ENCODE measurements at places on chromosomes 7 and 10.

DNA sequence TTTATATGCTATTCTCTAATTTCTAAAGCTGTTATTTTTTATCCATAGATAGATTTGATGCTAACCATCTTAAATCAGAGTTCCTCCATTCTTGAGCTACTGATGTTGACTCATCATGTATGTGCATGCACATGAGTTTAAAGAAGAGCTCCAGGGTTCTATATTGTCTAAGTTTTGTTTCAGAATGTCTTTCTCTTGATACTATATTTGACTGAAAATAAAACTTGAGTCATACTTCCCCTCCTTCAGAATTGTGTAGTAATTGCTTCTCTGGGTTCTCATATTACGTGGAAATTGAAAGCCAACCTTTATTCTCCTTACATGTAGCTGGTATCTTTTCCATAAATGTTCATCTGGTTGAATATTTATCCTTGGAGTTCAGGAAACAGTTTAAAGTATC is 89.4 kb downstream of the LRRTM3 start:
- DNase-seq = no peak

- DNase-seq = no peak
Observed at GRCh38 chr10:12703813-12704212, 297.7 kb downstream of the CCDC3 start.

DNA sequence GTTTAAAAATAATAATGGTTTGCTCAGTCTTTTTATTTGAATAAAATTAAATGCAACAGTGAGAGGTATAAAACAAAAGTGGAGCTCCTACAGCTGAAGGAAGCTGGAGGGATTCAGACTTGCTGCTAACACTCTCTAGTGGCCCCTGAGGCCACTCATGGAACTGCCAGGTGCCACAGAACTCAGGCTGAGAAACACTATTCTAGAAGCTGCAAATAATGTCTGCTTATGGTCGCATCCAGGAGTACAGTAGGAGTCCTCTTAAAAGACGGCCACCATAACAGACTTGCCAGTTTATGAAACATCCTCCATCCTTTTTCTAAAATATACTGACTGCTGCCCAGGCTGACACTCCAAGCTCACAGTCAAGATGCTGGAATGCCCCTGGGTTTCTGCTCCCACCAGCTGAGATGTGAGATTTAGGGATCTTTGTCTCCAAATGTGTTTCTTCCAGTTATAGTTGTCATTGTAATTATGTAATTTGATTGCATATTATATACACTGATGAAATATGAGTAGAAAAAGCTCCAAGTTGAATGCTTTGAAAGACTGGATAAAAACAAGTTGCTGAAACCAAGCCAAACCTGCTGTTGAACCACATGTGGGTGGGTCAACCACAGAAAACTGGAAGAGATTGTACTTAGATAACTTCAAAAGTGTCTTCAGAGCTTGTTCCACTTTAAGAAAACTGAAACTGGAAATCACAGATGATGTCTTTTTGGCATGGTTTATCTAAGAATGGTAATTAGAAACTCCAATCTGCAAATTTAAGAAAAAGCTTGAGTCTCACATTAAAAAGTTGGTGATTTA is 213.7 kb upstream of the AOAH start:
- no peak for DNase-seq

DNA sequence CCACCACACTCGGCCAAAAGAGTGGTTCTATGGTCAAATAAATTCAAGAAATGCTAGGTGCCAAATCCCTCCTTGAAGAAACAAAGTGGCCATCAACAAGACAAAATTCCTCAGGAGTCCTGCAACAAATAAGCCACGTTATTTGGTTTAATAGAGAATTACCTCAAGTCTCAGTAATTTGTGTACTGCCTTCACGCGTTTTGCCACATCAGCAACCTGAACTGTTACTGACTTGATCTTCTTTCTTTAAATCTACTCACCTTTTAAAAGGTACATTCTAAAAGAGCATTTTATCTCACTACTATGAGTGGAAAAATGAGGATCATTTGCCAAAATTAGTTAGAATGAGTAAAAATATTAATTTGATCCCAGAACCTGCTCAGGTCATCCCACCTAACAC is 34.6 kb upstream of the LCOR start:
- no peak for DNase-seq

GRCh38 chr7:151012911-151013347 is 11.4 kb downstream of the ATG9B start:
- DNase-seq = no peak

- no peak for DNase-seq
Observed at GRCh38 chr7:150801242-150801945, 825 bp downstream of the TMEM176A start.

DNA sequence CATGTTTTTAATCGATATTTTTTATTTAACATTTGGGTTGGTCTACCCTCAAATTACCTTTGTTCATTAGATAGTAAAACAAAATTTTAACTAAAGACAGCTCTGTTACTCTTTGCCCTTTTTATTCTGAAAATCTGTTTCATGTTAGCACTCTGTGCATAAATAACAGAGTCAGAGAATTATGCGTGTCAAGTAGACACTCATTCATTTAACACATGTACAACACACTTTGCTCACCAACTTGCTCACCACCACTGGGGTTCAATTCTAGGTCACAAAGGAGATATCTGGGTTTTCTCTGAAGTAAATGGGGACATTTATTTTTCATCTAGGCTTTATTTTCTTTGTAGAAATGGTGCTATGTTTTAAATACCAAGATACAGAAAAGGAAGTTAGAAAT is 457.4 kb upstream of the SEMA3D start:
- DNase-seq = no peak

DNA sequence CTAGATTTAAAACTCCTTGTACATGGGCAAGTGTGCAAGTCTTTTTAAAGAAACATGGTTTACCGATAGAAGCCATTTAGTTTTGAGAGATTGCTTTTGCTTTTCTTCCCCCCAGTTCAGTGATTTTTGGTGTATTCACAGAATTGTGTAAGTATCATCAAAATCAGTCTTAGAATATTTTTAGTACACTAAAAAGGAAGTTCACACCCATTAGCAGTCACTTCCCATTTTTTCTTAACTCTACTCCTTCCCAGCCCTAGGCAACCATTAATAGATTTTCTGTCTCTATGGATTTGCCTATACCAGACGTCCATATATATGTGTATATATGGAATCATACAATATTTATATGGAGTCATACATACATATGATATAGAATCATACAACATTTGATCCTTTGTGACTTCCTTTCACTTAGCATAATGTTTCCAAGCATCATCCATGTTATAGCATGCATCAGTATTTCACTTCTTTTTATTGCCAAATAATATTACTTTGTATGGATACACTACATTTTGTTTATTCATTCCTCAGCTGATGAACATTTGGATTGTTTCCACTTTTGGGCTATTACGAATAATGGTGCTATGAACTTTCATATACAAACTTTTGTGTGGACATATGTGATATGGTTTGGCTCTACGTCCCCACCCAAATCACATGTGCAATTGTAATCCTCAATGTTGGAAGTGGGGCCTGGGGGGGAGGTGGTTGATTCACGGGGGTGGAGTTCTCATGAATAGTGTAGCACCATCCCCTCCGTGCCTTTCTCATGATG is 16.5 kb upstream of the ARL4A start:
- no peak for DNase-seq

DNA sequence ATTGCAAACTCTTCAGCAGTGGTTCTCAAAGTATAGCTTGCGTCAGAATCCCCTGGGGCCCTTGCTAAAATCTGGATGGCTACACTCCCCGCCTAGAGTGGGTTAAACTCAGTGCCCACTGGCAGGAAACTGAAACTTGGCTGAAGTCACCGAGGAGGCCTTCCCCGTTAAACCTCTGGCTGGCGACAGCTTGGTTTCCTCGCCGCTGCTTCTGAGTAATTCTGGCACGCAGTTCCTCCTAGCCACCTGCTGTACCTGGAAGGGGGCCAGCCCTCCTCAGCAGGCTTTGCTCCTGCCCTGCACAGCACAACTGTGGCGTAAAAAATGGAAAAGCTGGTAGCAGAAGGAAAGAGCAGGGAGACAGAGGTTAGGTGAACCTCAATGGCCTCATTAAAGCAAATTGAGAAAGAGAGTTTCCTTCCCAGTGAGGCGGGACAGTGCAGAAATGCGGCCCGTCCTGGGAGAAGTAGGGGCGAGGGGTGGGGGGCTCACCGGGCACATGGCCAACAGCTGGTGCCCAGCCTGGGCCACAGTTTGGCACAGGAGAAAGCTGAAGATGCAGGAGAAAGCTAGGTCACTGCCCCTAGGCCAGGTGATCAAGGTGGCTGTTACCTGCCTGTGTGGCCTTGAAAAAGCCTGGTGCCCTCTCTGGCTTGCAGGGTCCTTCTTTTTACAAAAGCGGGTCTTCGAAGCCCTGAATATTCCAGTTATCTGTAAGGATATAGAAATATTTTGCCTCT is 46.6 kb downstream of the ALOX5 start:
- peak; percentile 87 for DNase-seq

- no peak for DNase-seq
Observed at GRCh38 chr10:33117816-33118215, 159.8 kb upstream of the ITGB1 start.

DNA sequence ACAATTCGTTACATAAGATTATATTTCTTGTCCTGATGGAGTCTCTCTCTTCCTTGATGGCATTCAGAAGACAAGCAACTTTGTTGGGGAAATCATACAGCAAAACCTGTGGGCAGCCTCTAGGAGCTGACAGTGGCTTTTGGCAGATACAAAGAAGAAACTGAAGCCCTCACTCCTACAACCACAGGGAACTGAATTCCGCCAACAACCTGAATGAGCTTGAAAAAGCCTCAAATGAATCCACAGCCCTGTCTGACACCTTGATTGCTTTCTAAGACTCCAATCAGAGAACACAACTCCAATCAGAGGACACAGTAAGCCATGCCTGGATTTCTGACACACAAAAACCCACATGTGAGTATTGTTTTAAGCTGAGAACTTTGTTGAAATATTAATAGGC is 576.8 kb upstream of the LRRTM3 start:
- DNase-seq = no peak

DNA sequence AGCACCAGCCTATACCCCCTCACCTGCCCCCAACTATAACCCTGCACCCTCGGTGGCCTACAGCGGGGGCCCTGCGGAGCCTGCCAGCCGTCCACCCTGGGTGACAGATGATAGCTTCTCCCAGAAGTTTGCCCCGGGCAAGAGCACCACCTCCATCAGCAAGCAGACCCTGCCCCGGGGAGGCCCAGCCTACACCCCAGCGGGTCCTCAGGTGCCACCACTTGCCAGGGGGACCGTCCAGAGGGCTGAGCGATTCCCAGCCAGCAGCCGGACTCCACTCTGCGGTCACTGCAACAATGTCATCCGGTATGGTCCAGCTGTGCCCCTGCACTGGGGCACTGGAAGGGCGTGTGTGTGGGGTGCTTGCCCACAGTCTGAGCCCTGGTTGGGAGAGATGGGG is 40.0 kb upstream of the BMPR1A start:
- DNase-seq = no peak

GRCh38 chr10:71576842-71577241 is 142.7 kb downstream of the C10orf105 start:
- no peak for DNase-seq

- no peak for DNase-seq
Observed at GRCh38 chr10:17588420-17588819, 28.8 kb downstream of the HACD1 start.

- no peak for DNase-seq
Observed at GRCh38 chr7:91169830-91170191, 94.4 kb upstream of the FZD1 start.

DNA sequence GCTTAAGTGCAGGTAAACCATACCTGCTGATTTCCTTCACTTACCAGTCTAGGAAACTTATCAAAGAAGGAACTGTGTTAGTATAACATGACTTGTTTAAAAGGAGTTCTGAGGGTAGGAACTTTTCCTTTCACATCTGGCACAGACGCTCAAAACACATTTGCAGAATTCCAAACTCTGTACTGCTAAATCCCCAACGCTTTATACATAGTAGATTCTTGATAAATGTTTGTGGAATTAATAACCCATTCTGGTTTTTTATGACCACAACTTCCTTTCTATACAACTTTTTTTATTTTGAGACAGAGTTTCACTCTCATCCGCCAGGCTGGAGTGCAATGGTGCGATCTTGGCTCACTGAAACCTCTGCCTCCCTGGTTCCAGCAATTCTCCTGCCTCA is 7.7 kb upstream of the TRUB1 start:
- DNase-seq = no peak

DNA sequence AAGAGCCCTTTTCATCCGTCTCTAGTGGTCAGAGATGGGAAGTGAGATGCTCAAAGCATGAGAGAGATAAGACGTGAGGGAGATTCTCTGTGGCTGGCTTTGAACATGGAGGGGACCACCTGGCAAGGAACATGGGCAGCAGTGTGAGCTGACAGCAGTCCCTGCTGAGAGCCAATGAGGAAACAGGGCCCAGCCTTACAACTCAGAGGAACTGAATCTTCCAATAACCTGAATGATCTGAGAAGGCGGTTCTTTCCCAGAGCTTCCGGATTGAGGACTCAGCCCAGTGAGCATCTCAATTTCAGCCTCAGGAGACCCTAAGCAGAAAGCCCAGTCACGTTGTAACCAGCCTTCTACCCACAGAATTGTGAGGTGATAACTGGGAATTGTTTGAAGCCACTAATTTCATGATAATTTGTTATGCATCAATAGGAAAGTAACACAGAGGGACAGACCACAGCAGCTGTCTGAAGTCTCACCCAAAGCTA is 33.9 kb upstream of the IKZF1 start:
- no peak for DNase-seq

DNA sequence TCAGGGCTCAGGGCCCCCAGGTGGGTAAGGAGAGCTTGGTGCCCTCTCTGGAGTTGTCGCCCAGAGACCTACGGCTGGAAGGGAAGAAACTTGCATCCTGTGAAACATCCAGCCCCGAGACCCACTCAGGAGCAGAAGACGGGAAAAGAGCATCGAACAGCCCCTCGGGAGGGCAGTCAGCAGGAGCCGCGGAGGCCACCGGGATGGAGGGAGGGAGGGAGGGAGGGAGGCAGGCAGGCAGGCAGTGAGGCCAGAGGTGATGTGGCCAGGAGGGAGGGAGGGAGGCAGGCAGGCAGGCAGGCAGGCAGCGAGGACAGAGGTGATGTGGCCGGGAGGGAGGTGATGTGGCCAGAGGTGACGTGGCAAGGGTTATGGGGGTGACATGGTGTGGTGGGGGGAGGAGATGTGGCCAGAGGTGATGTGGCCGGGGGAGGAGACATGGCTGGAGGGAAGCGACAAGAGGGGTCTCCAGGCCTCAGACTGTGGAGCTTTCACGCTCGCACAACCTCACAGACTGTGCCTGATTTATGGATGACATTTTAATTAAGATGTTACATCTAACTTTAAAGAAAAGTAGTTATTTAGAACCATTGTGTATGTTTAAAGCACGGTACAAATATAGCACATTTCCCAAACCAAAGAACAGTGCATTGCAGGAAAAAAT is 141.1 kb downstream of the DIP2C start:
- no peak for DNase-seq

GRCh38 chr7:116938678-116939077 is 14.6 kb upstream of the ST7 start:
- no peak for DNase-seq

- DNase-seq = peak; percentile 30
Observed at GRCh38 chr7:94395141-94396036, 694 bp downstream of the COL1A2 start.

DNA sequence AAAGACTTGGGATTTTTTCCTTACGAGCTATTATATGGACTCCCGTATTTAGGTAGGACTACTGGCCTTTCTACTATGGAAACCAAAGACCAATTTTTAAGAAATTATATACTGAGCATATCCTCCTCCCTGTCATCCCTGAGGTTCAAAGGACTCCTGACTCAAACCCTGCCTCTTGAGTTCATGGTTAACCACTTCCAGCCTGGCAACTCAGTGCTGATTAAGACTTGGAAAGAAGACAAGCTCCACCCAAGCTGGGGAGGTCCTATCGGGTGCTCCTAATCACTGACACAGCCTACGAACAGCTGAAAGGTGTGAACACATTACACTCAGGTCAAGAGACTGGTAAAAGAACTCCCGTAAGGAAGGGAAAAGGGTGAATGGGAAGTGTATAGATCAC is 66.8 kb downstream of the LYZL2 start:
- no peak for DNase-seq

Data from LNCaP clone FGC (cell line).